Kidney (tissue), 22 donors: ENCODE measurements at places on chromosomes 5 and 9. TPM values are rescaled to one million over a fixed set of nuclear protein-coding genes. Genes with fewer than 3 reads are reported as not detected.
A peak's percentile ranks its signal among the peaks of the same experiment; 100 is the strongest.

DNA sequence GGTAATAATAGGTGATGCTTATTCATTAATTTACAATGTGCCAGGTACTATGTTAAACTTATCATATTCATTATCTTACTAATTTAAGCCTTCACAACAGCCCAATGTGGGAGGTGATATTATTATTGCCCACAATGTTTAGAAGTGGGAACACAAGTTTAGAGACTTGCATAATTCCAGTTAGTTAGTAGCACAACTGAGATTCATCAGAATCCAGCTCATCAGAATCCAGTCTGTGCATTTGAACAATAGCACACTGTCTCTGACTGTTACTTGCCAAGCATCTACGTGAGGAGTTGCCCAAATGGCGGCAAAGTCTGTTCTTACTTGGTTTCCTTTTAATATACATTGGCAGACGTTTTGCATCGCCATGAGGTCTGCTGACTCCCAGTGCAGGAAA, 110.9 kb upstream of the BASP1 start:
- no peak for DNase-seq

The PCDHA1 gene
- 0.13 TPM for total RNA-seq

DNA sequence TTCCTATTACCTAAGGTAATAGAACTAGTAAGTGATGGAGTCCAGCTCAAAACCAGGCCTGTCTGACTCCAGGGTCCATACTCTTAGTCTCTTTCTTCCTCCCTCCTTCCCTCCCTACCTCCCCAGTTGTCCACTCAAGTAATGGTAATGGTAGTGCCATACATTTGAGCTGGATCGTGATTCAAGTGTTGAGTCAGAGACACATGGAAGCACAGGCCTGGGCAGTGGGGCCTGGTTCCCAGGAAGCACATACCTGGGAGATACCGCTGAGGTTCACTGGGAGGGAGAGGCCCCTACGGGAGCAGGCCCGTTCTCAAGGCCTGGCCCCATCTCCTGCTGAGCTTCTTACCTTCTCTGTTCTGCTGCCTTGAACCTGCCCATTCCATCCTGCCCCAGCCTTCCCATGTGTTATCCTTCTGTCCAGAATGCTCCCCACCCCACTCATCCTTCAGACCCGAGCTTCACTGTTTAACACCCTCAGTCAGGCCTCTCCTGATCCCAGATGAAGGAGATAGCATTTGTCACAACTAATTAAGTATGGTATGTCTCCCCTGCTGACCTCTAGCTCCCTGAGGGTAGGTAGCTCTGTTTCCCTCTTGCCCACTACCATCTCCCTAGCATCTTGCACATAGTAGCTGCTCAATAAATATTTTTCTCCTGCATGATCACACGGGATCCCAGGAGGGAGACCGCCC, 13.8 kb downstream of the URM1 start:
- DNase-seq: no peak

The GGTA1 gene
- 11.0 TPM for total RNA-seq

GRCh38 chr5:124157320-124157719, 589.1 kb downstream of the ZNF608 start:
- no peak for DNase-seq

GRCh38 chr5:74897049-74897448, 30.9 kb upstream of the FAM169A start:
- DNase-seq: no peak

GRCh38 chr5:101943784-101944183, 352.3 kb downstream of the SLCO4C1 start:
- no peak for DNase-seq

GRCh38 chr9:75242426-75242825, 154.1 kb downstream of the OSTF1 start:
- no peak for DNase-seq

The MAMDC2 gene
- total RNA-seq: 7.1 TPM

DNA sequence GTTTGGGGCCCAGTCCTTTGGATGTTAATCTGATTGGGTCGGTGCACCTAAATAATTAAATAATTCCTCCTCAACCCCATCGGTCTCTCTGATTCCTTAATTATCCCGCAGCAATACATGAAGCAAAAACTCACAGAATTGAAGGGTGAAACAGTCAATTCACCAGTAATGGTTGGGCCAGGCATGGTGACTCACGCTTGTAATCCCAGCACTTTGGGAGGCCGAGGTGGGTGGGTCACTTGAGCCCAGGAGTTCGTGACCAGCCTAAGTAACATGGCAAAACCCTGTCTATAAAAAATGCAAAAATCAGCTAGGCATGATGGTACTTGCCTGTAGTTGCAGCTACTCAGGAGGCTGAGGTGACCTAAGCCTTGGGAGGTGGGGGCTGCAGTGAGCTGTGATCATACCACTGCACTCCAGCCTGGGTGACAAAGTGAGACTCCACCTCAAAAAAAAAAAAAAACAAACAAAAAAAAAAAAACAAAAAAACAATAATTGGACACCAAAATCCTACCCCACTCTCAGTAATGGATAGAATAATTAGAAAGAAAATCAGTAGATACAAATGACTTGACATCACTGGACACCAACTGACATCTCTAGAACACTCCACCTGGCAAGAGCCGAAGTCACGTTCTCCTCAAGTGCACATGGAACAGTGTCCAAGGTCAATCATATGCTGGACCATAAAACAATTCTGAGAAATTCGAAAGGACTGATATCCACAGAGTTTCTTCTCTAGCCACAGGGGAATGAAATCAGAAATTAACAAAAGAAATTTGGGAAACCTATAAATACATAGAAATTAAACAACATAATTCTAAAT, 5.3 kb downstream of the ABO start:
- DNase-seq: peak; percentile 20

The RNF20 gene
- 43.2 TPM for total RNA-seq

The AJM1 gene
- total RNA-seq: 5.3 TPM

The CCDC69 gene
- 22.8 TPM for total RNA-seq

- no peak for DNase-seq
Measured at GRCh38 chr5:53027913-53028312, 38.8 kb downstream of the ITGA2 start.

The GABRA6 gene
- not detected for total RNA-seq

The NUTM2G gene
- not detected for total RNA-seq

GRCh38 chr9:14018081-14018480, 295.9 kb downstream of the NFIB start:
- no peak for DNase-seq

The ECSCR gene
- total RNA-seq: 34.9 TPM

The HRH2 gene
- 10.6 TPM for total RNA-seq

The DOCK8 gene
- 46.5 TPM for total RNA-seq

- DNase-seq: peak; percentile 87
Measured at GRCh38 chr9:124496463-124496862, 10.7 kb downstream of the NR5A1 start.

DNA sequence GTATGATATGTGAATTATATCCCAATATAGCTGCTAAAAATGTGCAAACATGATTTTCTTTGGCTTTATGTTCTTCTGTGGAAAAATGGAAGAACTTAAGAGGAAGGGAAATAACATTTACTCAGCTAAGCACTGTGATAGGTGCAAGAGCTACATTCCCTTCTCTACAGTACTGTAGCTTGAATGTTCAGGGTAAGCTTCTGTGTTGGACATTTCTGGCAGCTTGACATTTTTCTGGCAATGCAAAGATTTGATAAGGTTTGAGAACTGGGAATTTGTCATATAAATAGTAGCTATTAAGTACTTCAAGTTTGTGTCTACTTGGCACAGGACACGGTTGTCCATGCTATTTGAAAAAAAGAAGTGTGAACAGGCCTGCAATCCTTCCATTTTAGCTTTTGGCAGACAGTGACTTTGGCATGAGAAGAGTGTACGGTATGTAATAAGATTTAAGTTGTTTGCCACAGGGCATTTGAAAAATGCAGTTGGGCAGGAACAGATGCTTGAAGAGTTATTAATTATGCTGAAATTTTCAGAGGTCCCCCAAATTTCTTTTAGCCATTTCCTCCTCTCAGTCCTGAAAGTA, 77.6 kb downstream of the KIF4B start:
- no peak for DNase-seq

DNA sequence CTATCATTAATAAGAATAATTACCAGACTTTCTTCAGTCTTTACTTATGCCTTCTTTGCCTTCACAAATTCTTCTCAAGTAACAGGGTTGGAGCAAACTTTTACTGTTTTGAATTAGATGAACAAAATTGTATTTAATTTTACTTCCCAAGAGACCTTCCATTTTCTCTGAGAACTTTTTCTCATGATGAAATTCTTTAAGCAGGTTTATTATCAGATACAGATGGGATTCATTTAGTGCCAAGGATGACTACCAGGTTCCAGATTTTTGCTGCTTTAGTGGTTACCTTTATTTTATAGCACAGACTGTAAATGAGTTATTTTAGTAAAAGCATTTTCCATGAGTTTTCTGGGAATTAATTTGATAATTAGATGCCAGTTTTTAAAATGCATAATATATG, 125.1 kb downstream of the GDNF start:
- no peak for DNase-seq

GRCh38 chr5:130066644-130067043, 162.4 kb downstream of the CHSY3 start:
- no peak for DNase-seq

- DNase-seq: no peak
Measured at GRCh38 chr9:77512876-77513275, 135.2 kb downstream of the GNA14 start.

The FAM114A2 gene
- 36.2 TPM for total RNA-seq

DNA sequence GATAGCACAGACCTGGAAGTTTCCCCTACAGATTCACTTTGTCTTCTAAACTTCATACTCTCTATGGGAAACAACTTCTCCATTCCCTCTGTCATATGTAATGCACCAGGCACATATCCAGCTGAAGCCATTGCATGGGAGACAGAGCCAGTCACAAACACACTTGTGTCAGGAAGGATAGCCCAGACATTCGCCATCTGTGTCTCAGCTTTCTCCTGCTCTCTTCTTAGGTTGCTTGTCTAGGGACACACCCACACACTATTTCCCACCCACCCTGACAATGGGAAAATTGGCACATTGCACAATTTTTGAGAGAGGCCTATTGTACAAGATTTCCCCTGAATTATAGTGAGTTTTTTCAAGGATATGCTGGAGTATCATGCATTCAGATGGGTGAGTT, 158.4 kb upstream of the MPDZ start:
- DNase-seq: no peak

DNA sequence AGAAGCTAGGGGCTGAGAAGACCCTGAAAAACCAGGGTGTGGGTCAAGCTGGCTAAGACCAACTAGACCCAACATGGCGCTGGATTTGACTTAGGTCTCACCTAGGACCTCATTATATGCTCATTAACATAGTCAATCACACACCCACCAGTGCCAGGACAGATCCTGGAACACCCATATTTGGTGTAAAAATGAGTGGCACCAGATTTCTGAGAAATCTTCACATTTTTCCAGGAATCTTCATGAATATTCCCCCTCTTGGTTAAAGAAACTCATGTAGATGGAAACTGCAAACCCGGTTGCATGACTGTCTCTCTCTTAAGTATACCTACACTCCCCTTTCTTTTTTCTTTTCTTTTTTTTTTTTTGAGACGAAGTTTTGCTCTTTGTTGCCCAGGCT, 17.9 kb upstream of the RAB14 start:
- DNase-seq: no peak
